Spinal cord (tissue), 10 donors: ENCODE measurements at places on chromosomes 5 and 9.
A peak's percentile ranks its signal among the peaks of the same experiment; 100 is the strongest.

DNA sequence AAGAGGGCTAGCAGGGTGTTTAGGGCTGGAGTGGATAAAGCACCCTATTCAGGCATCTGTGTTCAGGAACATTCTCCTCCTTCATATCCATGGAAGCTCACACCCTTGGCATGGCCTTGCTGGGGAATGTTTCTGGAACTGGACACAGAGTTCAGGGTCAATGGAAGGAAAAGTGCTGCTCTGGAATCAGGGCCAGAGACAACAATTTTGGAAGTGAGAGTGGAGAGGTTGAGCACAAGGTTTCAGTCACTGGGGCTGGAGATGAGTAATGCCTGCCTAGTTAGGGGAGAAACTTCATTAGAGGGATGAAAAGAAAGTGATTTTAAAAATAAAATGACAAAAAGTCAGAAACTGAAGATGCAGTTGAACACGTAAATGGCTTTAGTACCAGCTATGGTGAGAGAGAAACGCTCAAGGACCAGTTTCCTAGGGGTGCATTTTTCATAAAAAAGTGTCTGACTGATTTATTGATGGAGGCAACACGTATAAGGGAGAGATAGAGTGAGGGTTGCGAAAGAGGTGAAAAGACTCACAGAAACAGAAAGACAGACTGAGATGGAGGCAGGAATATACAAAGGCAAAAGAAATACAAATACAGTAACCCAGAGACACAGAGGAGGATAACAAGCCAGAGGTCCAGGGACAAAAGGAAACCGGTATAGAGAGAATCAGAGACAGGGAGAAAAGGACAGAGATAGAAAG lies 8.0 kb upstream of the TNFSF15 start:
- no peaks in the 10 kb centered on the region for H3K27me3 ChIP-seq
- no peaks in the 10 kb centered on the region for H3K36me3 ChIP-seq
- H3K4me3 ChIP-seq = no peak overlapping the region
- no peak overlapping the region for H3K27ac ChIP-seq
- no peak for DNase-seq
- no peaks in the 10 kb centered on the region for H3K4me1 ChIP-seq

DNA sequence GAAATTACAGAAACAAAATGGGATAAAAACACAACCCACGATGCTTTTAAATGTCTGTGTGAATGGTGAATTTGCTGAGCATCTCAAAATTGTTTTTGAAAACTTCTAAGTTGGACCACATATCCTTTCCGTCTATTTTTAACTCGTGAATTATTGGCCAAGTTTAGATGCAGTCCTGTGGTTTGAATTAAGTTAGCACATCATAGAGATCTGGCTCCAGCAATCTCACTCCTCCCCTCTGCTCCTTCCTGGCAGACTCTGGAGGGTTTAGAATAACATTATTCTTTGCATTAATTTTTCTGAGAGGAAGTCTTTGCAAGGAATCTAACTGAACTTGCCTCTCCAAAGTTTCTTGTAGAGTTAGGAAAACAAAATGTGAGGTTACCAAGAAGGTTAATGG lies 14.5 kb upstream of the ANKRD55 start:
- H3K4me3 ChIP-seq = no peak overlapping the region
- no peak overlapping the region for H3K27ac ChIP-seq
- no peaks in the 10 kb centered on the region for H3K36me3 ChIP-seq
- no peaks in the 10 kb centered on the region for H3K4me1 ChIP-seq
- peak; percentile 58 for DNase-seq

- DNase-seq = peak; percentile 1
- H3K27me3 ChIP-seq = no peaks in the 10 kb centered on the region
- no peak overlapping the region for H3K4me3 ChIP-seq
- H3K27ac ChIP-seq = no peak overlapping the region
Observed at GRCh38 chr5:34957857-34958690, 28.7 kb downstream of the DNAJC21 start.

DNA sequence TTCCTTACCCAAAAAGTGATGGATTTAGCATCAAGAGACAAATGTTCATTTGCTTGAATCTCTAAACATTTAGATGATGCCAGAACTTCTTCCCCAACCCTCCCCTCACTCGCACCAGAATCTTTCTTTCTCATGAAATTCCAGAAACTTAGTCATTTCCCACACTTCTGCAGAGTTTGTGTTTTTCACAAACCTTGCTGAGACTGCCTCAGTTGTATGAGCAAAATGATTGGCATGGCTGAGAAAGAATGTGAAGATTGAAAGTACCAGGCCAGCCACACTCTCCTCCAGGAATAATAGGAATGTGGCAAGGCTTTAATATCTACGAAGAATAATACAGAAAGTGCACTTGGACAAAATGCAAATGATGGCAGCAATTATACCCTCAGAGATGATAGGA lies 428.3 kb upstream of the CDH6 start:
- DNase-seq = no peak
- H3K36me3 ChIP-seq = no peaks in the 10 kb centered on the region
- H3K4me3 ChIP-seq = no peak overlapping the region
- H3K4me1 ChIP-seq = no peaks in the 10 kb centered on the region
- no peak overlapping the region for H3K27ac ChIP-seq

DNA sequence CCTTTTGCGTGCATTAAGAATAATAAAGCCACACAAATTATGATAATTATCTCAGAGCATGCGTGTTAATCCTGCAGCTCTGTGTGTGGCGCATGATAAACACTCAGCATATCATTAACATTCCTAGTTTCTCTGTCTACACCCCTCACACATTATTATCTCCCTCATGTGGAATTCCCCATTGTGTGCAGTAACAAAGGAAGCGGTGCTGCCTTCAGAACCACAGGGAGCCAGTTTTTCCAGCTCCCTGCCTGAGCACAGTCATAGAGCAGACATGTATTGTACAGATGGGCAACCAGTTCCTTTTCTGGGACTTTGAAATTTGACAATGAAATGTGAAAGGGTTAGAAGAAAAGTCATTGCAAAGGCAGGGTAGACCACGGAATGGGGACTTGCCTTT lies 1365.5 kb upstream of the CDH9 start:
- no peak overlapping the region for H3K4me3 ChIP-seq
- no peak overlapping the region for H3K27ac ChIP-seq
- no peaks in the 10 kb centered on the region for H3K4me1 ChIP-seq
- H3K27me3 ChIP-seq = no peaks in the 10 kb centered on the region

DNA sequence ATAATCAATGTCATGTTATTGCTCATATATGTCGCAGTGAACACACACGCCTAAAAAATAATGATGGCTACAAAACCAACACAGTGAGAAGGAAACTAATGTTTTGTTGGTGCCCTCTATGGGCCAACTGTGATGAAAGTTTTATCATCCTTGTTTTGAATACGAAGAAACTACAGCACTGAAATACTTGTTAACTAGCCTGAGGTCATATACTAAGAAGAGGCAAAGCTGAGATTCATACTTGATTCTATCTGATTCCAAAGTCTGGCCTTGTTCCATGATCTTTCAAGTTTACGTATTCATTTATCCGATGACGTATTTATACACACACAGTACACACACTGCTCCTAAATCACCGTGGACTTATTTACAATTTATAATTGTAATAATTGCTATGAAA lies 16.1 kb upstream of the DRD1 start:
- no peaks in the 10 kb centered on the region for H3K4me1 ChIP-seq
- no peaks in the 10 kb centered on the region for H3K36me3 ChIP-seq
- no peak overlapping the region for H3K4me3 ChIP-seq
- H3K27ac ChIP-seq = no peak overlapping the region

DNA sequence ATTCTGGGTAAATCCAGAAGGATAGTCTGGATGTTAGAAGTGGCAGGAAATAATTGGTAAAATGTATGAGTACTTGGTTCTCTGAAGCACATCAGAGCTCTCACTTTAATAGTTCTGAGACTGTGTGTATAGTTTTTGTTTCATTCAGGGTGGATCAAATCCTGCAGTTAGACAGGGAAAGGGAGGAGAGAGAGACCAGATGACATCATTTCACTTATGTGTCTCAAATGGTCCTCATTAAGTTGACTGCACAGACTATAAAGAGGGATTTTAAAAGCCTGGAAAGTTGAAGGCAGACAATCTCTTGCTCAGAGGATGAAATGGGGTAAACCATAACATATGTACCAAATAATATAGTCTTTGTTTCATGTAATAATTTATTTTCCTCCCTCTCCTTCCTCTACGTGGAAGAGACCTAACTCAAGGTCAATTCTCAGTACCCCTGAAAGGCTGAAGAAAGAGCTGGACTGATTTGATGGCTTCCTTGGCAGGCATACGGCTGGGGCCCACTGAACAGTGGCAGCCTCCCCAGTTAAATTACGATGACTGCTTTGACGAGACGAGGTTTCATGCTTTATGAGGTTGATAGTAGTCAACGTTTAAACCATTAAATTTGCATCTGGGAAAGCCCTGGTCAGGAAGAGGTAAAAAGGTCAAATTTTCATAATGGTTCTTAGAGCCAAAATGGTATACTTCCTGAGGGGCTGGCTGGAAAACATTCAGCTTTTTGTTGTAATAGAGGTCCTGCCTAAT lies 395.1 kb upstream of the RPS23 start:
- H3K4me1 ChIP-seq = no peaks in the 10 kb centered on the region
- no peak overlapping the region for H3K4me3 ChIP-seq
- no peaks in the 10 kb centered on the region for H3K36me3 ChIP-seq
- no peaks in the 10 kb centered on the region for H3K27me3 ChIP-seq
- DNase-seq = no peak
- H3K27ac ChIP-seq = no peak overlapping the region
